ENCODE measurements at places on chromosomes 3 and 15.
A peak's percentile ranks its signal among the peaks of the same experiment; 100 is the strongest.

GRCh38 chr3:134998855-134999254 lies 203.8 kb downstream of the EPHB1 start:
- no peak for DNase-seq

- DNase-seq: no peak
Measured at GRCh38 chr15:101047301-101047781, 128.2 kb downstream of the LRRK1 start.

GRCh38 chr3:55859305-55859704 lies 372.2 kb upstream of the WNT5A start:
- no peak for DNase-seq

DNA sequence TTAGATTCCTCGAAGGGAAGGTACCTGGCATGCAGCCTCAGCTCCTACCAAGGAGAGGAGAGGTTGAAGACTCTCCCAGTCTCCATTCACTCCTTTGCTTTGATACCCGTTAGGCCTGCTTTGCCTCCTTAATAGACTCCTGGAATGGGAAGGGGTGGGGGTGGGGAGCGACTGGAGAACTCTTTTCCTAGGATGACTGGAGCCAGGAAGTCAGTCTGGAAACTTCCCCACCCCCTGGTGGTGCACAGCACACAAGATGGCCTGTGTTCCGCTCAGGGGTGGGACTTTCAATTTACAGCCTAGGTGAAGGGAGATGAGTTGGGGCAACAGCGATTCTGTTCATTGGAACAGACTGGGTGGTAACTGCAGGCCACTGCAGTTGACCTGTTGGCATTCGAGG lies 21.4 kb upstream of the CELF6 start:
- no peak for DNase-seq

GRCh38 chr3:170154569-170155143 lies 26.9 kb downstream of the PHC3 start:
- DNase-seq: no peak

GRCh38 chr3:65703820-65704219 lies 334.9 kb downstream of the MAGI1 start:
- DNase-seq: no peak

DNA sequence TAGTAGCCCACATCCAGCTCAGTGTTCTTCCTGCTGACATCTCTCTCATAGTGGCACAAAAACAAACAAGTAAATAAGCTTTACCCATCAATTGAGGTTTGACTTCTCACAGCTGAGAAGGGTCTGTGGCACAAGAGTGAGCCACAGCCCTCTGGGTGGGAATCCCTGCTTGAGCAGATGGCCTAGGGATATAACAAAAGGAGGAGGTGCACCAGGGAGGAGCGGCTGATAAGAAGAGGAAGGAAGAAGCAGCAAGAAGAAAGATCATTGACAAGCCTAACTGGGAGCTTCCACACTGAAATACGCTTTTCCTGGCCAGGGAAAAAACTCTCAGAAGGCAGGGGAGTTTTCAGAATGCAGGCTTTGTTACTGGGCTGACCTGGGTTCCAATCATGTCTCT lies 279.8 kb downstream of the UACA start:
- no peak for DNase-seq

DNA sequence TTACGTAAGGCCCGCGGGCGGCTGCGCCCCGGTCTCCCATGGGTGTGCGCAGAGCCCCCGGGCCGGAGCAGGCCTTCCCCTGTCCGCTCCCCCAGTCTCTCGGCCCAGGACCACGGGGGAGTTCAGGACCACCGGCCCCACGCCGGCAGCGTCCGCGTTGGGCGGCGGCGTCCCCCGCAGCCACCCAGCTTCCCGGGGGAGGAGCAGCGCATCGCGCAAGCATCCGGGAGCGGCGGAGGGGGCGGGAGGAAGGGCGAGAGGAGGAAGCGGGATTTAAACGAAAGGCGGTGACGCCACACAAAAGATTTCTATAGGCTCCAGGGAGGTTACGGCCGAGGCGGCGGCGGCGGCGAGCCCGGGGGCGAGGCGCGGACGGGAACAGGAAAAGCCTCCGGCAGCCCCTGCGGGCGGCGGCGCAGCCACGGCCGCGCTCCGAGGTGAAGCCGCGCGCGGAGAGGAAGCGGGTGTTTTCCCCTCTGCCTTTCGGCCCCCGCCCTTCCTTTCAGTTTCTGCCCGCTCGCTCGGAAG lies at the start of gene TLNRD1:
TLNRD1 (plus strand) TSS at position 300 of the 528 bp plus-strand sequence. CDS start 1,349 bp downstream, outside the sequence.
- peak; percentile 73 for DNase-seq

GRCh38 chr15:63870487-63871209 lies 36.9 kb upstream of the HERC1 start:
- DNase-seq: peak; percentile 13

DNA sequence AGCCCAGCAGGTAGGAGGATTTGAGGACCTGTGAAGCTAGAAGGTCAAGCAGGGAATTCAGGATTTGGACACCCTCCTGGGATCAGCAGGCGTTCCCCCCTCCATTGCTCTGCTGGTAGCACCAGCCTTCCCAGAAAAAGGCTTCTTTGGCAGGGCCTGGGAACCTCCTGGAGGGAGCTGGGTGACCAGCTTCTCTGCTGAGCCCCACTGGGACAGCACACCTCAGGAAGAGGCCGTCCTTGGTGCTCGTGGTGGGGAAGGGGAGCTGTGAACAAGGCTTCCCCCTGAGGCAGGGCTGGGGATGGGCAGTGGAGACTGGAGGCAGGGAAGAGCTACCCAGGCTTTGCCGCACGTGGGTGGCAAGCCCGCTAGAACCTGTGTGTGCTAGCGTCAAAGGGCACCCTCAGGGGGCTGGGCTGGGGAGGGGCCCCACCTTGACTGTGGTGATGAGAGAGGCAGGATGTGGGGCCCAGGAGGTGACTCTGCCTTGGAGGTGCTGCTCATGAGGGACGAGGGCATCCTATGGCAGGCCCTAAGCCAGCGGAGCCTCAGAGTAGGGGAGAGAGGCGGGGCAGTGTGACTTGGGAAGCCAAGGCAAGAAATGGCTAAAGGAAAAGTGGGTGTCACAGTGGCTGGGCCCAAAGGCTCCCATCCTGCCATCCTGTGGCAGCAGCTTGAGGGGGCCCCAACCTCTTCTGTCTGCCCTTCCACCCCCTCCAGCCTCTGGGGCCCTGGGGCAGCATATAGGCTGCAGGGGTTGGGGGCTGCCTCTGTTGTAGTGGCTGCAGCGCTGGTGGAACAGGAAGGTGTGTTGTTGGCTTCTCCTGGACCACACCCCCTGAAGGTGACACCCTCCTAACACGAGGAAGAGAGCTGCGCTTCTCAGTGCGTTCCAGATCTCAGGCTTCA lies 20.7 kb downstream of the KLF13 start:
- DNase-seq: no peak

- DNase-seq: no peak
Measured at GRCh38 chr3:39433642-39434041, 27.1 kb downstream of the RPSA start.

GRCh38 chr15:39884351-39884750 lies 35.7 kb downstream of the GPR176 start:
- no peak for DNase-seq

DNA sequence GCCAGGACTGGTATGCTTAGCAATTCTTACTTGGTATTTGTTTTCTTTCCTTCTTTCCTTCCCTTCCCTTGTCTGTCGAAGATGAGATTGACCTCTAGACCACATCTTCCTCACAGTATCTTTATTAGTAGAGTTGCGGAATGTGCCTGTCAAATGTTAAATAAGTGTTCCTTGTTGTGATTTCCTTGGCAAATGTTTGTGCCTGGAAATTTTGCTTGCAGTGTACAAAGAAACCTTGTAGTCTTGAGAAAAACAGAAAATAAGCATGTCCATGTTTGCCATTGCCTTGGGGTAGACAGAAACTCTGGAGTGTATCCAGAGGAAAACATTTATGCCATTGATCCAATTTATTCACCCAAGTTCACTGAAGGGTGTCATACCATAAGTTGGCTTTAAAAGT lies 79.5 kb upstream of the ZNF385D start:
- no peak for DNase-seq

DNA sequence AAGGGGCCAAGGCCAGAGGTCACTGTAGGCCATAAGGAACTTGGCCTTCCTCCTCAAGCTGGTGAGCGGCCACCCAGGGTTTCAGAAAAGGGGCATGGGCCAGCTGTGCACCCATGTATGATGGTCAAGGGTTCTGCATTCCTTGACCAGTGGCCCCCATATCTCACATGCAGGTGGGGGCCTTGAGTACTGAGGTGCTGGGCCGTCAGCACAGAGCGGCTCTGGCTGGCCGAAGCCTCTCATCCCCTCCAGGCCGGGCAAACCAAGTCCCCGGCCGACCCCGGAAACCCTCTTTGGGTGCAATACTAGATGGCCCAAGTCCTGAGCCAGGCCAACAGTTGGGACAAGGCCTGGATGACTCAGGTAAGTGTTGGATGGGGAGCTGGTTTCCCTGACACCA lies 9.5 kb downstream of the ALG3 start:
- no peak for DNase-seq

DNA sequence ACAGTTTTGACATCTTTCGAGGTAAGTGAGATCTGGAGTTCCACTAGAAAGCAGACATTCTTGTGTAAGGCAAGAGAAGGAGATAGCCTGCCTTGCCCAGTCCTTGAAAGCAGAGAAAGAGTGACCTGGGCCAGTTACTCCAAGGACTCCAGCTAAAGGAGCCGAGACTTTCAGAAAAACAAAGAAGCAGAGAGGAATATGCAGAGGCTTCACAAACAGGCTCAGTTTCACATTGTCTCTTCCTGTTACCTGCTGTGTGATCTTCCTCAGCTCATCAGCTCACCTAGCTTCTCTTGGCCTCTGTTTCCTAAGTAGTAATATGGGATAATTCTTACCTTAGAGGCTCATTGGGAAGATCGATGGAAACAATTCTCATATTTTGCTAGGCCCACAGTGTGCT lies 81.0 kb downstream of the CDC25A start:
- no peak for DNase-seq

DNA sequence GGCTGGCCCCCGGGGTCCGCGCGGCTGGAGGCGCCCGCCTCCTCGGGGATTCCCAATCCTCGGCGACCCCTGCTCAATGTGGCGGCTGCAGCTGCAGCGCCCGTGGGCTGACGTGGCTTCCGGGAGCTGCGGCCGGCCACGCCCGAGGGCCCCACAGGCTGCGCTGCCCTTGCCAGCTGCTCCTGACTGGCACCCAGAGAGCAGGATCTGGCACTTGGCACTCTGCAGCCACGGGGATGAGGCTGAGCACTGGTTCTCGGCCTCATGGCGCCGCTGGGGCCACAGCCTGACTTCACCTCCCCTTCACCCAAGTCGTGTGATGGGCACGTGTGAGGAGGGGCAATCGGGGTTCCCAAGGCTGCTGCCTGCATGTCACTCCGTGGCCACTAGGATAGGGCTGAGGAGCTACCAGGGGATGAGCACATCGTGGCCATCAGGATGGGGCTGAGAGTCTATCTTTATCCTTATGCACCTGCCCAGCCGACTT lies 267.8 kb upstream of the FRG2C start:
- DNase-seq: no peak

- DNase-seq: no peak
Measured at GRCh38 chr15:100174159-100174903, 167.4 kb downstream of the ADAMTS17 start.

DNA sequence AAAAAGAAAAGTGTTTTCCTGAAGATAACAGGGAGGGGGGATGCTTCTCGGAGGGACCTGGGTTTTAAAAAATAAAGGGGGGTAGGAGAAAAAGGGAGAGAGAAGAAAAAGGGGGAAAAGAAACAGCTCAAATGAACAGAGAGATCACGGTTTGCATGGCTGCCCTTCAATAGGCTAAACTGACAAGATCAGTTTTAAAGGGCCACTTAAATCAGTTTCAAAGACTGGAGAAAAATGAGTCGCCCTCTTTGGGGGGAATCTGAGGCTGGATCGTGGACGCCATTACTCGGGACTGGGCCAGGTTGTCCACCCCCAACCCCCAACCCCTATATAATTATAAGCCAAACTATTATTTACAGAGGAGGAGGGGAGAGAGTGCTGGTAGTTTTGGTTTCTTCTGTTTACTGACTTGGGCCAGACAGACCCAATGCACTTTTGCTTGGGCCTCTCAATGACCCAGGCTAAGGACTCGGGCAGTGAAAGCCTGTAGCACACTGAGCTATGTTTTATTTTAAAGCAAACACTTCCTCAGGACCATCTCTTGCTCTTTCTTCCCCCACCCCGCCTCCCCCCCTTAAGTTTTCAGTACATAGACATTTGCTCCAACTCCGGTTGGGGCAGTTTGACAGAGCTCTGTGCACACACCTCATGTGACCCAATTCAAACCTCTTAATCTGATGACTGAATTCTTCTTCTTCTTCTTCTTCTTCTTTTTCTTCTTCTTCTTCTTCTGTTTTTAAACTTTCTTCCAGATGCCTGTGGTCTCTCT lies 6.3 kb downstream of the NR2F2 start:
- no peak for DNase-seq

DNA sequence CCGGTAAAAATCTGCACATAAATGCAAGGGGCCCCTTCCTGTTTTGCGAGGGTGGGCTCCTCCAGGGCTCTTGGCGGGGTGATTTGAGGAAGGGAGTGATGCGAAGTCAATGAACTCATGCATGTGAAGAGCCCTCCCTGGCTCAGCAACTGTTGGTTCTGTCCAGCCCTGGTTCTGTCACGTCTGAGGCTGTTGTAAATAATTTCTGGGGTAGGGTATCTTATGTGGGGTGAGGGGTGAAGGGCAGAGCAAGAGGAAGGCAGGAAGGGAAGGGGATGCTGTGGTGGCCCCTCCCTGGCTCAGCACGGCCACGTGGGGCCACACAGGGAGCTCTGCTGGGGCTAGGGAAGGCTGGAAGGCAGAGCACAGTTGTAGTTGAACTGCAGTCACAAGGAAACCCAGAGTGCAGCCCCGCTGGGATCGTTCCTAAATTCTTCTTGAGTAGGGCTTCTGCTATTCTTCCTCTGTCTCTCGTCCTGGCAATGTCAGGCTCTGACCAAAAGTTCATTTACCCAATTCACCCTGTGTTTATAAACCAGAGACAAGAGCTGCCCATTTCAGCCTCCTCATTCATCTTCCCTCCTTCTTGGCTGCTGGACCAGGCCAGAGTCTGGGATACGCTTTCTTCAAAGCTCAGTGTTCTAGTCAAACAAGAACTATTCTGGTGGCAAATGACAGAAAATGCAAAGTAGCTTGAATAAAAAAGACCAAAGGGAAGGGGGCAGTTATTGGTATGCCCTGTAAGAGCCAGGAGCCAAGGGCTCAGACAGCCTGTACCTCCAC lies 14.8 kb upstream of the TOPBP1 start:
- no peak for DNase-seq
